ENCODE measurements at places on chromosomes 5 and 9.

DNA sequence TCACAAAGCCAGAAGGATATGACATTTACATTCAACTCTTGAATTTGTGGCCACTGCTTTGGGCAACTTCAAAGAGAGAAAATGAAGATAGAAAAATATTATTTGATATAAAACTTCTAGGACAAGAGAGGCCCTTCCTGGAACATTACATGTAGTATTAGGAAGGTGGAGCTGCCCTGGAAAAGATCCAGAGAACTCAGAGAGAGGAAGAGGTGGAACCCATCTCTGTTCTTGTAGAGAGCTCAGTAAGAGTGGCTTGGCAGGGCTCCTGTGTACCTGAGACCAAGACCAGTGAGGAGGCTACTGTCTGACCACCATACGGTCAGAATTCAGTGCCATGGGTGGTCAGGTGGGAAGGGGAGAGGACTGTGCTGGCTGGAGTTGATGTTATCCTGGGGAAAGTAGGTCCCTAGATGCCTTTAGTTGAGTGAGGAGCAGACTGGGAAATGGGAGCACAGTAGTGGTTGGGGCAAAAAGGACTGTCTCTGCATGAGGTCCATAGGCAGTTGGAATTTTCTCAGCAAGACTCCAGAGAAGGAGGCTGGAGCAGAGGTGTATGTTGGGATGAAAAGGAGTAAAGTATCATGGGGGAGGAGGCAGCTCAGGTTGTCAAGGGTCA is 7.6 kb downstream of the TGFBI start:
- DNase-seq: no peak

GRCh38 chr5:156201788-156202403 is 125.1 kb upstream of the SGCD start:
- DNase-seq: no peak

DNA sequence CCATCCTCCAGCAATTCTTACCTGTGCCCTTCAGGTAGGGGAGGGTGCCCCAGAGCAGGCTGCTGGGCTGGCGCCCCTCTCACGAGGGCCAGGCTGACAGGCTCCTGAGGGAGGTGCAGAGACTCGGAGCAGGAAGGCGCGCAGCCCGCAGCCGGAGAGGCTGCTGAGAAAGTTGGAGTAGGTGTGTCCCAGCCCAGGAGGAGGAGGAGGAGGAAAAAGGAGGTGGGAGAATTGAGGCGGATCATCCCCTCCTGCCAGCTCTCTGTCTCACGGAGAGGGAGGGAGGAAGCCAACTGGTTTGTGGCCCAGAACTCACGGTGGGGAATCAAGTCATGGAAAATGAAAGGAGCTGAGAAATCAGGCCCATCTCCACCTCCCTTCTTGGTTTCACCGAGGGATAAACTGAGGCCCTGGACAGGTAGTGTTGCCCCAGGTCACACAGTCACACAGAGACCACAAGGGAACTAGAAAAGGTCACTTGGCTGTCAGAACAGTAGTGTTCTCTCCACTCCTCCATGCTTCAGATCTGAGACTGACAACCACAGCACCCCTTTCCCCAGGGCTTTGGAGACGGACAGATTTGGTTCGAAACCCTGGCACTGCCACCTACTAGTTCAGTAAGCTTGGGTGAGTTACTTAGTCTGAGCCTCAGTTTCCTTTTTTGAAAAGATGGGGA is at the start of gene FAT2:
FAT2 (minus strand) TSS at position 188 of the 676 bp plus-strand sequence. CDS start 22,400 bp downstream, outside the sequence.
- no peak for DNase-seq

- peak; percentile 86 for DNase-seq
These were observed 1.5 kb downstream of the NEK6 start for GRCh38 chr9:124259158-124259808.

DNA sequence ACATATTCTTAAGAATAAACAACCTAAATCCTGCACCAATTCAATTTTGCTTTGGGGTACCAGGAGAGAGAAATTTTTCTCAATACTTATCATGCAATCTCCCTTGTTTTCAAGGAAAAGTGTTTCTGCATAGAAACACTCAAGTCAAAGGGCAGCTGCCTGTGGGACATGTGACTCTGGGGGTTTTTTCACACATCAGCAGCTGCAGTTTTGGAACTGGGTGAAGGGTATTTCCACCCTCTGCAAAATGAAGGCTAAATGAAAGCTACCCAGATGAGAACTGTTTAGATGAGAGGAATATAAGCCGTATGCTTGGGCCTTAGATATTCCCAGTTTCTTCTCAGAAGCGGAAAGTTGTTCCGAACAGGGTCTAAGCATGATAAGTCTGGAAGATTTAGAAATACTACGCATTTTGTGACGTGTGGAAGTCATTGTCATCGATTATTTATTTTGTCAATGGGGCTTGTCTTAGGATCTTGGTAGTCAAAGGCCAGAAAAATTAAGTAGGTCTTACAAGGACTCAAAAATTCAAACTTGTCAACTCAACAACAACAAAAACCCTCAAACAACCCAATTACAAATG is 64.3 kb upstream of the BOD1 start:
- no peak for DNase-seq

- no peak for DNase-seq
These were observed 398.6 kb downstream of the PSAT1 start for GRCh38 chr9:78695519-78695918.
